ENCODE measurements at places on chromosomes 1 and 21.

DNA sequence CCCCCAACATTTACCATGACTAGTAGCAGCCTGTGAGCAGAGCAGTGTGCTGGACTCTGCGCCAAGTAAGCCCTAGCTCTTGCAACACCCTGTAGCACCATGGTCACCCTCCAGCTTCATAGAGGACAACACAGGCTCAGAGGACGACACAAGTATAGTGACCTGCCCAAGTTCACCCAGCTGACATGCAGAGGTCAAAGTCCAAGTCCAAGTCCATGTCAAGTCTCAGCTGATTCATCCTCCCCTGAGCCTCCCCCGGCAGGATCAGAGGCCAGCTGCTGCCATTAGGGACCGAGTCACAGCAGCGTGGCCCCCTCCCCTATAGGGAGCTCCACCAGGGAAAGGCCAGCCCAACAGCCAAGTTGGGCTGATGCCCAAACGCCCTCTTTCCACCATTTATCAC, 15.9 kb downstream of the SDC3 start:
- no peak for DNase-seq

- DNase-seq, result no peak
Measured at GRCh38 chr1:185795181-185795580, 61.0 kb downstream of the HMCN1 start.

DNA sequence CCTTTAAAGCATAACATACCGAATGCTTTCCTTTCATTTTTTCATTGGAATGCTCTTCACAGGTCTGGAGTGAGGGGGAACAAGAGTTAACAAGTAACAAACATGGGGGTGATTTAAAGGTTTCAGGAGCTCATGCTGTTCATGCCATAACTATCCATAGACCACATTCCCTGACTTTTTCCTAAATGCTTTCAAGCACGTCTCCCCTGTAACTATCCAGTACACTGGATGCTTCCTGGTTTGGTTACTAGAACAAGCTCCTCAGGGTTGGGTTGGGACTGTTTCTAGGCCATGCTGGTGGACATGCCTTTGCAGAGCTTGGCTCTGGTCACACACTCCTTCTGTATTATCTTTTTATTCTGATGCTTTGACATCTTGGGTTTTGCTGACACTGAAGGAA, 38.6 kb downstream of the KCNK1 start:
- DNase-seq, result no peak

DNA sequence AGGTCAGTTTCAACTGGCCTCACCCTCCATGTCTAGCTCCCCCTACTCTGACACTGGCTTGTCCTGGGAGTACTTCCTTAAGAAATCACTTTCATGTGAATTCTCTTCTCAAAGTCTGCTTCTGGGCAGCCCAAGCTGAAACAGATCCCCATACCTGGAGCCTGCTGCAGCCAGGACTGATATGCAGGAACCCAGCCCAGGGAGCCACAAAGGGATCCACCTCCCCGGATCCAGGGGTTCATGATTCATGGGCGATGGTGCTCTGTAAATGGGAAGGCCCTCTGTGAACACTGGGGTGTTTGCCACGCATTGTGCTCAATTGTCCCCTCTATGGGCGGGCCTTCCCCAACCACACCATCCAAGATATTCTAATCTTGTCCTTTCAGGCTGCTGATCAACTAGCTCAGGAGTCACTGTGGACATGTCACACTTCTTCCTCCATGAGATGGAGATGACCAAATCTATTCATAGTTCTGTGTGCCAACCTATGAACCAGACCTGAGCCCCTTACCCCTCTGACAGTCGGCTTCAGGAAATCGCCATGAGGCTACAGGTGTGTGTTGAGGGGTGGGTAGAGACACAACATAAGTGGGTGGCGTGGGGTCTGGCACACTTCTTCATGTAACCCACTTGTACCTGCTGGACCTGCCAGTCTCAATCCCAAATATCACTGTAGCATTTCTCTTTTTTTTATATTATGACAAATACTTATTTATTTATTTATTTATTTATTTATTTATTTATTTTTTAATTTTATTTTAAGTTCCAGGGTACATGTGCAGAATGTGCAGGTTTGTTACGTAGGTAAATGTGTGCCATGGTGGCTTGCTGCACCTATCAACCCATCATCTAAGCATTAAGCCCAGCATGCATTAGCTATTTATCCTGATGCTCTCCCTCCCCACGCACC, 41.8 kb downstream of the RUNX3 start:
- DNase-seq, result no peak

DNA sequence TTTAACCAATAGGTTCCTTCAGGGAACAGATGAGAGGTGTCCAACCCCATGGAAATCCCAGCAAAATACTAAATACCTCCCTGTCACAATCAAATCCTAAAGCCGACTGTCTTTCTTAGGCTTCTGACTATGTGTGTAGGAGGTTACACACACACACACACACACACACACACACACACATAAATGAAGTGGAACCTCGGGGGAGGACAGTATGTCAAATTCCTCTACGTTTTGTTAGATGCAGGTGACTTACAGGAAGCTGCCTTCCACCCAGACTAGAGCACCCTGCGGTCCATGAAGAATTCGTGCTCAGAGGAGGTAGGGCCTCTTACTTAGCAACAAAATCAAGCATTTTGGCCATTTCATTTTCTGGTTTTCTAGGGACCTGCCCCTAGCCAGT, 16.4 kb downstream of the RSPH1 start:
- DNase-seq, result no peak

DNA sequence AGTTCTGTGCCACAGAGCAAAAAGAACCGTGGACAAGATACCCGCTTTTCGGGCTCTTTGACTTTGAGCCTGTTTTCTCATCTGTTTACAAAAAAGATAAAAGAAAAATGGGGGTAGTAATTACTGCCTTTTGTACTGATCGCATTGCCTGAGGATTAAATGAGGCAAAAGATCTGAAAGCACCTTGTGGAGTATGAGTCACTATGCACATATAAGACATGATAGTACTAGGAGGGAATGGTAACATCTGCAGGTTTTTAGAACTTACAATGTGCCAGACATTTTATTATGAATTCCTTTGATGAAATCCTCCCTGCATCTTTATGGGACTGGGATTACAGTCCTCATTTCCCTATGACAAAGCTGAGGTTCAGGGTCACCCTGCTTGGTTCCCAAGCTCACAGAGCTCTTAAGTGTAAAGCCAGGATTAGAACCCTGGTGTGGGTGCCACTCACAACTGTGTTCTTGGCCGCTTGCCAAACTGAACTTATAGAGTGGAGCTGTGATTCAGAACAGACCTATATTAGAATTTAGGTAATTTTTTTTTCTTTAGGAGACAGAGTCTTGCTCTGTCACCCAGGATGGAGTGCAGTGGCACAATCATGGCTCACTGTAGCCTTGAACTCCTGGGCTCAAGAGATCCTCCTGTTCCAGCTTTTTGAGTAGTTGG, 1.8 kb downstream of the DISC1 start:
- no peak for DNase-seq

- DNase-seq, result no peak
Measured at GRCh38 chr1:151565502-151566189, 25.5 kb downstream of the TUFT1 start.

DNA sequence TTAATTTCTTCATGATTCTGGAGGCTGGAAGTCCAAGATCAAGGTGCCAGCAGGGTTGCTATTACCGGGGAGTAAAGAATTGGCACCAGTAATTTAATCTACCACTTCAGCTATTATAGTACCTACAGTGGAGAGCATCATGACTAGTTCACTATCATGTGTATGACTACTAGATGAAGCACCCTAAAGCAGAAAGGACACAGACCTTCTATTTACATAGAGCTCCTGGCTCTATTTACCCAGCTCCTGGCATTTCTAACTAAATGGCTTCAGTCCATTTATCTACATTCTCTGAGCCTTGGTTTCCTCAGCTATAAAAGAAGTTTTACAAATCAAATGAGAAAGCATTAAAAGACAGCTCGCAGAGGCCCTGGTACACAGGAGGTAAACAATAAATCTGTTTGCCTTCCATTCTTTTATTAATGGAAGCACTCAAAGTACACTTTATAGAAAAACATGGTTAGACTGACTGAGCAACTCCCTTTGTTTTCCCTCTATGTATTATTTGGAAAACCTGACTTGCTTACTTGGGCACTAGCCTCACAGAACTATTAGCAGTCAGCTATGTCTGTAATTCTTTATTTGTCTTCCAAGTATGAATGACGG, 203.0 kb downstream of the SLC35F3 start:
- no peak for DNase-seq

DNA sequence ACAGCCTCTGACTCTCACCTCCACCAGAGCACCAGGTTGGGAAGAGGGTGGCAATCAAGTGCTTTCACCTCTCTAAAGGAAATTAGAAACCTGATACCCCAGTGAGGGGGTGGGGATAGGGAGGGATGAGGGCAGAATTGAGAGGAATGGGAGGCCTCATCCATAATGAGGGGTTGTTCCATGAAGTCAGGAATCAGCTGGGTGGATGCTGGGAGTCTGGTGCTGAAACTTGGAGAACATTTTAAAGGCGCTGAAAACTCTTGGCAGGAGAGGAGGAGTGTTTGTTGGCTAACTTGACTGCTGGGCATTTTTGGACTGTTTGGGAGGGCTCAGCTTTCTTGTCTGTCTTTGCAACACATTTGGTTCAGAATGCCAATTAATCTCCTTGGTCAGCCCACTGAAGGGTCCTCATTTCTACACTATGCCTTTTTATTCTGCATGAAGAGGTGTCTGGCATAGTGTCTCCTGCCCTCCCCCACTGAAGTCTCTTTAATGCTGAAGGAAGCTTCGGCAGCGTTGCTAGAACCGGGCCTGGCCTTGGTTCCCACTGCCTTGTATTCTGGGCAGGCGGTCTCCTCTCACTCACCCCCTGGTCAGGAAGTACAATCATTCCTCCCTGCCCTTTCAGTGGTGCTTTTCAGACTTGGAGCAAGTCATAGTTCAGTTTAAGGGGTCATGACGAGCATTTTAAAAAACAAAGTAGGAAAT, 2.2 kb downstream of the PHGDH start:
- peak; percentile 56 for DNase-seq

DNA sequence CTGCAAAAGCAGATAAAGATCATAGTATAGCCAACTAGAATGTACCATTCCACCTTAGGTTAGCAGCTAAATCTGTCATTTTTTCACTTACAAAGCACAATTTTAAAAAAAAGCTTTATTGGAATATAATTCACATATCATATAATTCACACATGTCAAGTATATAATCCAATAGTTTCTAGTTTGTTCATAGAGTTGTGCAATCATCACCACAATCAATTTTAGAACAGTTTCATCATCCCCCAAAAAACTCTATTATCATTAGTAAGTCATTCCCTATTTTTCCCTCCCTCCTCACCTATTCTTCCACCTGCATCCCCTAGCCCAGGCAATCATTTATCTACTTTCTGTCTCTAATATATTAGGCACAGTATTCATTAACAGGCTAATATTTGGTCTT, 32.0 kb upstream of the INSL5 start:
- no peak for DNase-seq

DNA sequence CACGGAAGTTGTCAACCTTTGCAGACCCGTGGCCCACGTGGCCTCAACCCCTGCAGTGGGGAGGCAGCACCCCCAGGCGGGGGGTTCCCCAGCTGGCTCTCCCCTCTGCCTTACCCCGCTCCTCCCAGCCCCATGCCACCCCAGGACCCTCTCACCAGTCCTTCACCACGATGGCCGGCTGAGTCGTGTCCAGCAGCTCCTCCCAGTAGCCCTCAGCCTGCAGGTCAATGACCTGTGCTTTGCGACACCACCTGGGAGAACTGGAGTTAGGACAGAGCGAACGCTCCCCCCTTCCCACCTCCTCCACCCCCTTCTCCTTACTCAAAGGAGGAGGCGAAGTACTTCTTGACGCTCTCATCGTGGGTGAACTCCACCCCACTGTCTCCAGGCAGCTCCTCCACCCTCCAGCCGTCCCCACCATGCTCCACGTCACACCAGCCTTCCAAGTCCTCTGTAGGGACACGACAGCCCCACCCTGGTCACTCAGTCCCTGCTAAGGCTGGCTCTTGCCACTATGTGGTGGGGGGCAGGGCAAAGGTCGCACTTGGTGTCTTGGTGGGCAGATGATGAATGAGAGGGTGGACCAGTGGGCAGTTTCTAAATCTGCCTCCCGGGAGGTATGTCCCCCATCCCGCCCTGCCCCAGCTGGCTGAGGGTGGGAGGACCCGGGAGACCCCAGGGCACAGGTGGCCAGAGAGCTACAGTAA, 4.5 kb downstream of the FBXO2 start:
- DNase-seq, result no peak

- DNase-seq, result no peak
Measured at GRCh38 chr1:59635097-59635496, 179.7 kb upstream of the HOOK1 start.

DNA sequence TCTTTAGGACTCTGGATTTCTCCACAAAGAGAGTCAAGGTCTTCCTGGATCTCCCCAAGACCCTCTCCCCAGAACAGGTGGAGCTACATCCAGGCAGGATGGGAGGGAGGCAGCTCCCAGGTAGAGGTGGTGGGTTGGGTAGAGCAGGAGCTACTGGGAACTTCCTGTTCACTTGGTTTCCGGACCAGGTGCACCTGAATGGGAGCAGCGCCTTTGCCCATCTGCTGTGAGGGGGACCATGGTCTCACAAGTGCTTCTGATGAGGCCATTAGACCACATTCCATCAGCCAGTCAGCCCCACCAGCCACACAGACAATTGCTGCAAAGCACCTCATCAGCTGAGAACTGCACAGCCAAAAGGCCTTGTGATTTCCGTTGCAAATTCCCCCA, 188.8 kb downstream of the MATN1 start:
- no peak for DNase-seq

DNA sequence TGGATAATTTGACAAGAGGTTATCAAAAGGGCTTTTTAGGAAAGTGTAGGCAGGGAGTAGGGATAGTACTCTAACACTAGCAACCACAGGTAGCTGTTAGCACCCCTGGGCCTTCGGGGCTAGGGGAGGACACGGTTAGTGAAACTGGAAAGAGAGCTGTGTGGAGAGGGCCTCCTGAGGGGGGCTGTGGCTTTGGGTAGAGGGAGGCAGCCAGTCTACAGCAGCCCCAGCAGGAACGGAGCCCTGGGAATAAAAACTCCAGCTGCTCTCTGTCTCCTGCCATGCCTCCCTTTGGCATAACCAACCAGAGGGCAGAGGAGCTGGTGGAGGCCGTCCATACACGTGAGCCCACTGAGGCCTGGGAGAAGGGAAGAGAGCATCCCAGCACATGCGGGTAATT, 223.2 kb downstream of the FOXD2 start:
- DNase-seq, result no peak

Measured in hippocampal formation (tissue), 2 donors.